ENCODE measurements at places on chromosomes 5 and 9.
A peak's percentile ranks its signal among the peaks of the same experiment; 100 is the strongest.

- peak; percentile 37 for DNase-seq
Observed at GRCh38 chr5:129460936-129461710, 1.0 kb downstream of the ADAMTS19 start.

DNA sequence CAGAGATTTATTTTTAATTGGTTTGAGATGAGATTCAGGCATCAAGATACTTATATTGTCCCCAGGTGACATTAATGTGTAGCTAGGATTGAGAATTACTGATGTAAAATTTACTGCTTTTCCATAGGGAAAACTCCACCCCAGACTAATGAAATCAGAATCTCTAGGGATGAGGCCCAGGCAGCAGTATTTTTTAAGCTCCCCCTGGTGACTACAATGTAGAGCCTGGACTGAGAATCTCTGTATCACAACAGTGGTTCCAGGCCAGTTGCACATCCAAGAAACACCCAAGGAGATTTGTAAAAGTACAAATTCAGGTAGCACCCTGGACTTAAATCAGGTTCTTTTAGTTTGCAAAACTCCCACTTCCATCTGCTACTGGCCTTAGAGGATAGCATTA lies 185.7 kb downstream of the MARCHF11 start:
- no peak for DNase-seq

DNA sequence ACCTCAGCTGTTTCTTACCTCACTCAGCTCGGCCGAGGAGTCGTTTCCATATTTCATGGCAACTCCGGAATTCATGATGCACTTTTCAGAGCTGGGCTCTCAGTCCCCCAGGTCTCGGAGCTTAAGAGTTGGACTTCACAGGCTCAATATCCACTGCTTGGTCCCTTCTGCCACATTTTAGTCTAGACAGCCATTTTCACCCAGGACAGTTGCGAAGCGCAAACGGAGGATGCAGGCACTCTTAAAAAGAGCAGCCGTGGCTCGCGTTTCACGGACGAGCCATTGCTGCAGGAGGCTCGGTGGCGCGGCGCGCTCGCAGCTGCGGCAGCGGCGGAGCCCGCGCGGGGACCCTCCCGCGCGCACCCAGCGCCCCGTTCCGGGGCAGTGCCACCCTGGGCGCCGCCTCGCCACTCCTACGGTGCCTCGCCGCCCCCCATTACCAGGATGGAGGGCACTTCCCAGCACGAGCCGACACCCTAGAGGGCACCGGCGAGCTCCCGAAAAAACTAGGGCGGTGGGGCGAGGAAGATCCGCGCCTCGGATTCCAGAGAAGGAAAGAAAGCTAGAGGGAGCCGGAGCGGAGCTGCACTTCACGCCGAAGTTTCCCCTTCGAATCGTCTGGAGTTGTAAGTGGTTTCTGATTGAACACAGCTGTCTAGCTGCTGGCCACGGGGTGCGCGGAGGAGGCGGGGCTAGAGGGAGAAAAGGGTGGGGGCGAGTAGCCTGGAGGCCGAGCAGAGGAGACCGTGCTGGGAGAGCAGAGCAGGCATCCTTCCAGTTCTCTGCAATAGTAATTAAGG lies 140.3 kb downstream of the TSSK1B start:
- peak; percentile 81 for DNase-seq

- peak; percentile 11 for DNase-seq
Observed at GRCh38 chr9:21252721-21253547, 13.1 kb upstream of the IFNA14 start.

GRCh38 chr5:64457846-64458245 lies 48.0 kb upstream of the RGS7BP start:
- DNase-seq, result no peak

DNA sequence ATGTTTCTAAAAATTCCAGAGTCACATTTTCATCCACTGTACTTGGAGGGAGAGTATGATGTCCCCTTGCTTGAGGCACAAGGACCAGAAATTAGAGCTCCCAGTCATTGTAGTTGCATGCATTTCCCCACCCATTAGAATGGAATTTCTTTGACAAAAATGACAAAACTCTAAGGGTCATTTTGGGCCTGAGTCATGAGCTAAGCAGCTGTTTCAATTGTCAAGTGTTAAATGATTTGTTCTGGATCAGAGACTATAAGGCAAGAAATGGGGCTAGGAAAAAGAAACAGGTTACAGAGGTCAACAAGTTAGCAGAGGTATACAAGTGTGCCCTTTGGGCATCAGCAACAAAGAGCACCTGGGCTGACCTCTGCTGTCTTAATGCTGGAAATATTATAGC lies 131.2 kb upstream of the IQGAP2 start:
- no peak for DNase-seq

DNA sequence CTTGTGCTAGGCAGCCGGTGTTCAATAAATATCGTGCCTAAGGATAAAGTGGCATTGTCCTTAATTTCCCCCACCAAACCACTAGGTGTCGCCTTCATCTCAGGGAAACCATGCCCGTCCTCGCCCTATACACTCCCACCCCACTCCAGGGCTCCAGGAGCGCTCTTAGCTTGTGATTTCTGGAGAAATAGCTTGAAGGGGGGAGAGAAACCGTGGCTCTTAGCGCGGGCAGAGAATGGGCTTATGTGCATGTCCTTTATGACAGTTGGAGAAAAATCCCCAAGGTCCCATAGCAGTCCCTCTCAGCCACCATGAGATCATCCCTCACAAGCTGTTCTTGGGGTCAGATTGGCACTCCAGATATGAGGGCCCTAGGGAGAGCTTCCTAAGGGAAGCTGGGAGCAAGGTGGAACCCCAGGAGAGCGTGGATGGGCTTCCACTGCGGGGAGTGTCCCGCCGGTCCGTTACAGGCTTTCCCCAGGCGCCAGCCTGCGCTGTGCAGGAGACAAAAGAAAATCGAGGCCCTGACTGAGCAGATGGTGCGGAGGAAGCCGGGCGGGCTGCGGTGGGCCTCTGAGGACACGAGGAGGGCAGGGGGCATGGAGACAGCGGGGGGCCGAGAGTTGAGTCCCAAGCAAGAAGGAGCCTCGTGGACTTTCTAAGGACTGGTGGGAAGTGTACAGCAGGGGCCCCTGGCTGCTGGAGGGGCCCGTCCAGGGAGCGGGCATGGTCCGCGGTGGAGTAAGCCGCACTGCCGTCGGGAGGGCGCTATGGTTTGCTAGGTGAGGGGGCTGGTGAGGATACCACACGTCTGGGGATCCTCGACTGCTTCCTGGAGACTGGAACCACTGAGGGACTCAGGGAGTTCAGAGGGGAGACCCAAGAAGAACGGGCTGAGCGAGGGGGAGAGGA lies 750 bp upstream of the NPR2 start:
- DNase-seq, result peak; percentile 69

DNA sequence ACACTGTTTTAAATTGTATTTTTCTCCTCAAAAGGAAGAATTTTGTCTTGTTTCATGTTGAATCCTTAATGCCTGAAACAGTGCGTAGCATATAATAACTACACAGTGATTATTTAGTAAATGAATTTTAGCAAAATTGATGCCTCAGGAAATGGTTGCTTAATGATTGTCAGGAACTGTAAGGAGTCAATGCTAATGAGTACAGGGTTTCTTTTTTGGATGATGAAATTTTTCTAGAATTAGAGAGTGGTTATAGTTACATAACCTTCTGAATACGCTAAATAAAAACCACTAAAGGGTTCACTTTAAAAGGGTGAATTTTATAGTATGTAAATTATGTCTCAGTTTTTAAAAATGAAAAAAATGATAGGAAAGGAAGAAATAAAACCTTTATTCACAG lies 14.9 kb downstream of the FAM151B start:
- DNase-seq, result no peak

Data from activated CD4-positive, alpha-beta T cell treated with anti-CD3 and anti-CD28 coated beads, Interleukin-10, Interleukin-2, amounts not matched to agents 100 ng/mL and 50 ng/mL, durations not matched to agents 16 hours and 8 hours (primary cell).